GM10248 (cell line): ENCODE measurements at places on chromosomes 13 and 19.

- no peak for DNase-seq
Observed at GRCh38 chr19:49957262-49957915, 3.6 kb downstream of the SIGLEC11 start.

- no peak for DNase-seq
Observed at GRCh38 chr19:5775668-5776309, 8.8 kb downstream of the PRR22 start.

- DNase-seq = no peak
Observed at GRCh38 chr19:39379865-39380396, 11.0 kb downstream of the PAF1 start.

GRCh38 chr13:47678201-47678968 lies 322.7 kb downstream of the SUCLA2 start:
- no peak for DNase-seq

GRCh38 chr19:35618857-35619256 lies 6.3 kb downstream of the HAUS5 start:
- DNase-seq = no peak

GRCh38 chr19:12641456-12641855 lies 25.1 kb downstream of the MAN2B1 start:
- DNase-seq = no peak

GRCh38 chr19:5220866-5221265 lies 119.7 kb downstream of the PTPRS start:
- DNase-seq = no peak

- DNase-seq = no peak
Observed at GRCh38 chr13:20570517-20570916, 3.6 kb downstream of the IFT88 start.

GRCh38 chr13:21688056-21688455 lies 17.2 kb downstream of the FGF9 start:
- DNase-seq = no peak

GRCh38 chr13:26980099-26981031 lies 191.2 kb downstream of the USP12 start:
- DNase-seq = no peak

DNA sequence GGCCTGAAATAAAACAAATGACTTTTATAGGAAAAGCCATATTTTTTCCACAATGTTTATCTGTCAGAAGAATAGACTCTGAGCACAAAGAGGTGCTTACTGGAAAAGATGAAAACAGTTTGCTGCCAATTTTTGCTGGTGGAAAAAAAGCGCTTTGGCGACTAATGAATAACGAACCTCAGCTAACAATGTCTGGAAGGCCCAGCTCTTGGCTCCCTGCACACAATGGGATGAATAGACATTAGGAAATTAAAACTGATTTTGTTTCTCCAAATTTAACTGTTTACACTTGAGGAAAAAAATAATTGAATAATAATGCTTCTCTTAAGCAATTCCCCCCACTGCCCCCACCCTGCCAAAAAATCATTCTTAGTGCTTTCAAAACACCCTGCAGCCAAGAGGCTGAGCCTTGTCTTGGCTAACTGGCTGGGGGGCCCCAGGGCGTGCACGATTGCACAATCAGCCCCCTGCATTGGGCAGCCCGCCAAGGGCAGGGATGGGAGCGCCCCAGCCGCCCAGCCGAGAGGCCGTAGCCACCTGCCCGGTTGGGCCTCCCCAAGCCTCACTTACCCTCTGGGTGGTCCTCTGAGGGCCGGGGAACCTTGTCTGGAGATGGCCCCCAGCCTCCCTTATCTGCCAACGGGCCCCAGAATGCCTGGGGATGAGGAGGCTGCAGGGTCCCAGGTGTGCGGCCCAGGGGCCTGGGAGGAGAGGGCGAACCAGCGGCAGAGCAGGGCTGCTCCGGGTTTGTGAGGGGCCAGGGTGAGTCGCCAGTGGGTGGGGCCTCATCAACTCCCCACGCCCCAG lies 16.8 kb downstream of the CEBPG start:
- DNase-seq = peak; percentile 8

GRCh38 chr13:100357764-100358163 lies 230.8 kb downstream of the GGACT start:
- DNase-seq = no peak

GRCh38 chr13:110820322-110820721 lies 94.5 kb downstream of the ANKRD10 start:
- no peak for DNase-seq

DNA sequence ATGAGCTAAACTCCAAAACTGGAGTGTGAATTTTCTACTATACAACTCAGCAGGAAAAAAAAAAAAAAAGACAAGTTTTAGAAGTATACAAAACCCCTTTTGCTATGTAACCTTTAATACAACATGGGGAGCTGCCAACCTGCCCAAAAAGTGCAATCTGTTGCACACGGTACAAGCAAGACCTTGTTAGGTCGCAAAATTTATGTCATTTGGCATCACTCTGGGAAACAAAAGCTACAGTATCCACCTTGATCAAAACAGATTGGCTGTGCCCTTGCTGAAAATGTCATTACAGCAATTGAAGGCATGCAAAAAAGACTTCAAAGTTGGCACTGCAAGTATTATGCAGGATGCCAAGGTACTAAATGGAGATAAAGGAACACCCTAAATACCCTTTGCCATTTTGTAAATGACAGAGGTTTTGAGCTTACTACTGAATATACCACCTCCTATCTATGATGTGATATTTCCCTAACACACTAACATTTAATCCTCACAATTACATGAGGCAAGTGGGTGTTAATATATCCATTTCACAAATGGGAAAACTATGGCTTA lies 150.1 kb downstream of the TBC1D4 start:
- DNase-seq = no peak

- DNase-seq = peak; percentile 59
Observed at GRCh38 chr13:46288570-46289259, 77.0 kb downstream of the LRRC63 start.
